IPS DF 19.7 (cell line): ENCODE measurements at places on chromosomes 6 and 20.

DNA sequence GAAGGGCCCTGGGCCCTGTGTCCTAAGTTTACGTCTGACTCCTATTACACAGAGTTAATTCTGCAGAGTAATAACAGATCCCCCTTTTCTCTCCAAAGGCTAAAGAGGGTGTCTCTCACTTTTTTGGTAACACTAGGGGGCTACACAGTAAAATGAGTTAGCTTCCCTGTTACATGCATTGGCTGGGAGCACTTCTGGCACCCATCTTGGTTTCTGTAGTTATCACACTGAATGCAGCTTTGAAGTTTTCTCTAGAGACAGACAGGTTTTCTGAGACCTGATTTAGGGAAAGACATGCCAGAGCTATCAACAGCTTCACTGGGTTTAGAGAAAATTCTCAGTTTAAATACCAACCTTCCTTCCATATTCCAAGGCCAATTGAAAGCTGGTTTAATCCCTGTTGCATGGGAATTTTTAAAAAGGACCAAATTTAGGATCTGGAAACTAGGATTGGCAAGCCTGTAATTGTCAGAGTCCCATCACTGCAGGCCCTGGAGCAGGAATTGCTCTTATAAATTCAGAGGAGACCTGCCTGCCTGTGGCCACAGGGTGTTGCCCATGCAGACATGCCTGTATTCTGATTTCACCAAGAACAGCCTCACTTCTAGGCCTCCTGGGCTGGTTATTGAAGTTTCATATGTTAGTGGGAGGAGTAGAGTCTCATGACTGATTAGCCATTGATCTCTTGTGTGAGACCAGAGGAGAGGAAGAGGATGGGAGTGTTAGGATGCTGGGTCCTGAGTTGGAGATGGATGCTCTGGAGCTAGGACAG lies 29.4 kb downstream of the RNF8 start:
- no peak for DNase-seq

GRCh38 chr6:26383624-26384417 lies 913 bp downstream of the BTN2A2 start:
- DNase-seq, result no peak

DNA sequence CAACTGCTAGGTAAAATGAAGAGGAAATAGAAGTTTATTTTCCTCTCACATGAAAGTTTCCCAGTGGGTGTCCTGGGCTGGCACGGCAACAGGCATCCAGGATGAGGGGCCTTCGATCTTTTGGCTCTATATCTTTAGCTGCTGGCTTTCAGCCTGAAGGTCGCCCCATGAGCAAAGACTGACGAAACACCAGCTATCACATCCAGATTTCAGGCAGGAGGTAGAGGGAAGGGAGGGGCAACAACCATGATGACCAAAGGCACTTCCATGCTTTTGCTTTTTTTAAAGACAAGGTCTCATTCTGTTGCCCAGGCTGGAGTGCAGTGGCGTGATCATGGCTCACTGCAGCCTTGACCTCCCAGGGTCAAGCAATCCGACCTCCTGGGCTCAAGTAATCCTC lies 387.9 kb downstream of the RNGTT start:
- no peak for DNase-seq

GRCh38 chr20:34515484-34516246 lies 557 bp upstream of the DYNLRB1 start:
- peak; percentile 75 for DNase-seq

- no peak for DNase-seq
These were observed 1131.3 kb upstream of the MAP3K7 start for GRCh38 chr6:91718198-91718597.

DNA sequence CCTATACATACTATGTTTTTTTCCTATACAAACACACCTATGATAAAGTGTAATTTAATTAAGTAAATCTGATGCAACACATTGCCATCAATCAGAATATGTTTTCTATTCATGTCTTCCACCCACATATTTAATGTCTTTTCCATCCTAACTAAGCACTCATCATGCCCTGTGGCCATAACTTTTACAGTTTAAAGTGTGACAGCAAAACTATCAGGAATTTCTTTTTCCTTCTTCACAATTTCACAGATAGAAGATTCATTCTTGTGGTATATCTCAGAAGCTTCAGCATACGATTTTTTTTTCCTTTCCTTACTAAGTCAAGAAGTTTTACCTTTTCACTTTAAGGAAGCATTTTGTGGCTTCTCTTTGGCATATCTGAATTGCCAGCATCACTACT lies 7.0 kb upstream of the BEND6 start:
- no peak for DNase-seq

GRCh38 chr6:156683821-156684220 lies 93.4 kb upstream of the ARID1B start:
- DNase-seq, result no peak

DNA sequence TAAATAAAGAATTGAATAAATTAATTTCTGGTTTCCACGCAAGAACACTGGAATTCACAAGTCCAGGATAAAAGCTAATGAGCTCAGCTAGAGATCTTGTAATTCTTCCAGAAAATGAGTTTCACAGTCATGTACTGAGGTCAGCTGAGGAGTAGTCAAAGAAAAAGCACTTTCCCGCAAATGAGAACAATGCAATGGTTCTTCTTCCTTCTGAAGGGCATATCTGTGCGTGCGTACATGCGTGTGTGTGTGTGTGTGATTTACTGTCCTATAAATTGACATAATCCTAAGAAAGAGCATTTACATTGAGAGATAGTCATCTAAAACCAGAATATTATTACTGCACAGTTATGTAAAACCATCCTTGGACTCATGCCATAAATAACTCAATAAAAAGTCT lies 968.9 kb upstream of the EYS start:
- DNase-seq, result no peak

DNA sequence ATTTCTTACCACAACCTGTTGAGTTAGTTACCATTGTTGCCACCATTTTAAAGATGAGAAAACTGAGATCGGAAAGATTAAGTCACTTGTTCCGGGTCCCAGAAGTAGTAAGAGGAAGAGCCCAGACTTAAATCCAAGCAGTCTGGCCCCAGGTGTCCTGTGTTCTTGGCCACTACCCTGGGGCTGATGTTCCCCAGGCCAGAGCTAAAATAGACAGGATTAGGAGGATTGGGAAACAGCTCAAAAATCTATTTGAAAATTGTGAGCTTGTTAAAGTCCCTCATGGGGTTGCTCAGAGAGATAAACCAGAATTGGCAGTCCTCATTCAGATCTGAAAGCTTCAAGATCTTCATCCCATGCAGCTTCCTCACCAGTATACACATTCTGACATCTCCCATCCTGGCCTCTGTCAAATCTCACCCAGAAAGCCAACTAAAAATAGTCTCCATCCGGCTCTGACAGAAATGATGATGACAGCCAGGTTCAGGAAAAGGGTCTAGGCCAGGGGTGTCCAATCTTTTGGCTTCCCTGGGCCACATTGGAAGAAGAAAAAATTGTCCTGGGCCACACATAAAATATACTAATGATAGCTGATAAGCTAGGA lies 62.0 kb downstream of the GFOD1 start:
- DNase-seq, result no peak

- DNase-seq, result no peak
These were observed 87.7 kb downstream of the THEMIS start for GRCh38 chr6:127812985-127813698.

GRCh38 chr6:15465212-15465611 lies 197.6 kb downstream of the DTNBP1 start:
- no peak for DNase-seq

DNA sequence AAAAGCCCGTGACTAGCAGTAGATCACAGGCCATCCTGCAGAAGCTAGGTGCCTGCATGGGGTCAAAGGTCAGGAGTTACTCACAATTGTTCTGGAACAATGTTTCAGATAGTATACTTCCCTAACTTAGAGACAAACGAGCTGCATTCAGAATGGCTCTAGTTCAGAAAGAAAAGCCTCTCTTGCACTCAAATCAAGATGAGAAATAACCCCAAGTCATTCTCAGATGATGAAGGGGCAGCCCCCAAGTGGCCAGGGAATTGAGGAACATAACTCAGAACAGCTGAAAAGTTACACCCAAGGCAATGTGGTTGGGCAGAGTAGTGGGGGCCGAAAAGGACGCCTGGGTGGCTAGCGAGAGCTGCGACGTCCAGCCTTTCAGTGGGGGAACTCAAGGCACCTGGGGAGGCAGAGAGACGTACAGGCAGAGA lies 27.8 kb downstream of the FYN start:
- no peak for DNase-seq

- no peak for DNase-seq
These were observed 3.4 kb upstream of the SCML4 start for GRCh38 chr6:107827541-107827940.

DNA sequence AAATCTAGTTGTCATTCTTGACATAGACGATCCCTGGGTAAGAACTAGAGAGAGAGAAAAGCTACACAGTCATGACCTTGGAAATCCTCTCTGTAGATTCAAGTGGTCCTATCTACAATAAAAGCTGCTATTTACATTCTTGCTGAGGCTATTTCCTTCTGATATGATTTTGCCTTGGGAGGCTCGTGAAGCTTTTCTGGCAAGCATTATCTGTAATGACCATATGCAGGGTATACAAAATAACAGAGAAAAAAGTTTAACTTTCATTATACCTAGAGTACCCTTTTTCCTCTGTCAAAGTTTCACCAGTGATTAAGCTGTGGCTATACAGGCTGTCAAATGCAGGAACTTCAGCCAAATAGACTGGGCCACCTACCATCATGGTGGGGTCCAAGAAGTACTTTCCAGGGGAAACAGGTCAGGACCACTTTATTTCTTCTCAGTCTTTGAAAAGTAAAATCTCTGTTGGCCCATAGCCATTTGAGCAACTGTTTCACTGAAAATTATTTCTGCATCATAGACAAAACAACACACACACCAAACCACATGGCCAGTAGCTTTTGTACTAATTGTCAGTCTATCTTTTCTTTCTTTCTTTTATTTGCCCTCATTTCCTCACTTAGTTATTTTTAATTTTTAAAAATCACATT lies 677.0 kb upstream of the ID4 start:
- no peak for DNase-seq

DNA sequence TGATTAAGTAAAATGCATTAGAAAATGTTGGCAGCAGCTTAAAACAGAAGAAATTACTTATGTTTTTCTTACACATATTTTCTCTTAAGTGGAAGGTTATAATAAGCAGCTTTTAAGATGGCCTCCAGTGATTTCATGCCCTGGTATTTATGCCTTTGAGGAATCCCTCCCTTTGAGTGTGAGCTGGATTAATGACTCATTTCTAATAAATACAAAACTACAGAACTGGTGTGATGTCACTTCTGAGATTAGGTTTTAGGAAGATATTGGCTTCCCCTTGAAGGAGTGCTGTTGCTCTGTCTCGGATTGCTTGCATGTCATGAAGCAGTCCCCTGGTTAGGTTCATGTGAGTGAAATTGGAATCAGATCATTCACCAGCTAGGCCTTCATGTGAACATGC lies 143.2 kb upstream of the EPHA7 start:
- DNase-seq, result no peak

DNA sequence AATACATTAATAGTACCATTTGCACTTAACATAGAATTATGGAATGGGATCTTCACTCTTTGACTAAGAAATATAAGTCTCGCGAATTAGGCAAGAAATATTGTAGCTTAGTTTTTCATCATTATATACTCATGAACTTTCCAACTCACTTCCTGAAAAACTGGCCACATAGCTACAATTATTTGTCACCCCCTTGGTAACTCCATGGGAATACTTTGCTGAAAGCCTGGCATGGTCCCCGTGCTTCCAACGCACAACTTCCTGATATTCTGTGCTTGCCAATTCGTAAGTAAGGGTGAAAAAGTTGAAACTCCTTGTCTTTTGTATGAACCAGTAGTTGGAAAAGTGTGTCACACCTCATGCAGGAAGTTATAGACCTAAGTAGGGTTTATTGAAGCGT lies 23.7 kb upstream of the HLA-DQA1 start:
- no peak for DNase-seq

- peak; percentile 98 for DNase-seq
These were observed 10.1 kb upstream of the NQO2 start for GRCh38 chr6:2989332-2990247.

GRCh38 chr6:150835620-150836019 lies 29.9 kb upstream of the MTHFD1L start:
- no peak for DNase-seq

DNA sequence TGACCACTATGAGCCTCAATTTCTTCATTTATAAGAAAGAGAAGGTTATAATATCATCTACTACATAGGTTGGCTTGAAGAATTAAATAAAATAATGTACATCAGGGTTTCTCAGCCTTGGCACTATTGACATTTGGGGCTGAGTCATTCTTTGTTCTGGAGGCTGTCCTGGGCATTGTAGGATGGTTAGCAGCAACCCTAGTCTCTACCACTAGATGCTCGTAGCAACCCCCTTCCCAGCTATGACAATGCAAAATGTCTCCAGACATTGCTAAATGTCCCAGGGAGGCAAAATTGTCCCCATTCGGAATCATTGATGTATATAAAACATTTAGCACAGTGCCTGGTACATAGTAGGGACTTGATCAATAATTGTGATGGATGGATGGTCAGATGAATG lies 152.1 kb downstream of the KHDC1L start:
- no peak for DNase-seq

DNA sequence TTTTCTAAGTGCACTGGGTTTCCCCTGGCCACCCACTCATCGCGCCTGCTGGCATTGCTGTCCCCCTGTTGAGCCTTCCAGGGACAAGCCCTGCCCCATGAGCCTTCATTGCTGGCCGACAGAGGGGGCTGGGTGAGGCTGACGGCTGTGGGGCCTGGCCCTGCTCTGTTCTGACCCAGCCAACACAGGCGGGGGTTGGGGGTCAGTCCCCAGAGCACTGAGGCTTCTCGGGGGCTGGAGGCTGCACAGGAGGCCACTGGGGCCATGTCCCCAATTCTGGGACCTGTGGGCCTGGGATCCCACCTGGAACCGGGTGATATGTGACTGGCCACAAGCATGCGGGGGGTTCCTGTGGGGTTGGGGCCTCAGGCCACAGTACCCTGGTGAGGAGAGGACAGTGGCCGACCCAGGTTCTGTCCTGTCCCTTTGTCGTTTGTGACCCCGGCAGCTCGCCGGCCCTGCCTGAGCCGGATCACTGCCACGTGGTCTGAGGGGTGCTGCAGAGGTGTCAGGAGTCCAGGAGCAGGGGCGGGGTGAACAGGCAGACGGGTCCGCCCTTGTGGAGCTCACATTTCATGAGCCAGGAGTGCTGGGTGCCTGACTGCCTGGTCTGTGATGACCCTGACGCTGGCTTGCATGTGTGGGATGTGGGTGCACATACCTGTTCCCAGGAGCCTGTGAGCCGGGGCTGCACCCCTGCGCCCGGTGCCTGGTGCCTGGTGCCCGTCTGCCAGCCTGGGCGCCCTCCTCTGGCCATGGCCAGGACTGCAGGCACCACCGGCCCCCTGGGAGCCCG lies 2.1 kb upstream of the COL20A1 start:
- DNase-seq, result no peak

- no peak for DNase-seq
These were observed 24.6 kb downstream of the C6orf132 start for GRCh38 chr6:42117843-42118161.

GRCh38 chr20:5535125-5535756 lies 215.0 kb upstream of the SHLD1 start:
- no peak for DNase-seq

- DNase-seq, result no peak
These were observed 229.1 kb downstream of the SIM1 start for GRCh38 chr6:100235631-100236030.
